Activated CD8-positive, alpha-beta memory T cell treated with anti-CD3 and anti-CD28 coated beads, Interleukin-2, amount 10 ng/mL, durations not matched to agents 7 days and 5 days (primary cell): ENCODE measurements at places on chromosomes 16 and 17. TPM values are rescaled to one million over a fixed set of nuclear protein-coding genes. Genes with fewer than 3 reads are reported as not detected.

- no peak for DNase-seq
Measured at GRCh38 chr17:19654896-19655295, 6.3 kb downstream of the ALDH3A2 start.

- no peak for DNase-seq
Measured at GRCh38 chr17:82531431-82531881, 11.9 kb downstream of the FOXK2 start.

The MLKL gene
- 26.1 TPM for total RNA-seq

The BRD7 gene
- total RNA-seq = 102 TPM

DNA sequence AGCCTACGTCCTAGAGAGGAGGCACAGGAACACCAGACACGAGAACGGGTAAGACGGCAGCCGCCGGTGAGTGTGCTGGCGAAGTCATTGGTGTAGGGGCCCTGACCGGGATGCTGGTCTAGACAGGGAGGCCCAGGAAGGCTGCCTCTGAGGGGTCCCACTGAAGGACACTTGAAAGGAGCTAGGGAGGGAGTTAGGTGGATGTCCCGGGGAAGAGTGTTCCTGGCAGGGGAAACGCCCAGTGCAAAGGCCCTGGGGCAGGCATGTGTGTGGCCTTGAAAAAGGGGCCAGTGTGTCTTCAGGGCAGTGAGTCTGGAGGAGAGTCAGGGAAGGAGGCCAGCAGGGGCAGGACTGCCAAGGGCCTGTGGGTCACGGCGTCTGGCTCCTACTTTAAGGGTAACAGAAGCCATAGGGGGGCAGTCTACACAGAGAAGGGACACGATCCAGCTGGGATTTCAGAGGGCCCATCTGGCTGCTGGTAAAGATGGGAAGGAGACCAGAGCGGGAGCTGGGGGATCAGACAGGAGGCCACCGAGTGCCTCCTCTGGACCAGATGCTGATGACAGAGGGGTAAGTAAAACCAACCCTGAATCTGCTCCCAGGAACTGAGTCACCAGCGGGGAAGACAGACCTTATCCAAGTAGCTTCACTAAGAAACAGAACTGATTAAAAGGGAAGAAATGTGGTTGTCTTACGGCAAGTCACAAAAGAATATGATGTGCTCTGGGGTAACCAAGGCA, 115.9 kb downstream of the LITAF start:
- DNase-seq = no peak
